ENCODE measurements at places on chromosomes 11 and 22.

GRCh38 chr11:64260147-64260708 lies 8.9 kb downstream of the PLCB3 start:
- DNase-seq = no peak

- DNase-seq = no peak
Observed at GRCh38 chr22:42720263-42721044, at the start of gene A4GALT. TSS of gene A4GALT (minus strand) at chr22:42720870. CDS start at chr22:42693951, 26,919 bp downstream.

DNA sequence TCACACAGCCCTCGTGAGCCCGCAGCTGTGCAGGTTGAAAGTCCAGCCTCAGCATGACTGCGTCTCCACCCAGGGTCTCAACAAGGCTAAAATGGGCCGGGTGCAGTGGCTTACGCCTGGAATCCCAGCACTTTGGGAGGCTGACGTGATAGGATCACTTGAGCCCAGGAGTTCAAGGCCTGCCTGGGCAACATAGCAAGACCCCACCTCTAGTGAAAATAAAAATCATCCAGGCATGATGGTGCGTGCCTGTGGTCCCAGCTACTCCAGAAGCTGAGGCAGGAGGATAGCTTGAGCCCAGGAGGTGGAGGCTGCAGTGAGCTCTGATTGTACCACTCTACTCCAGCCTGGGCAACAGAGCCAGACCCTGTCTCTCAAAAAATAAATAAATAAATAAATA lies 100.8 kb upstream of the PRR5 start:
- DNase-seq = no peak

GRCh38 chr11:61892085-61892370 lies 683 bp upstream of the FADS3 start:
- DNase-seq = no peak

- DNase-seq = peak; percentile 58
Observed at GRCh38 chr11:1503708-1504104, 17.1 kb upstream of the MOB2 start.

DNA sequence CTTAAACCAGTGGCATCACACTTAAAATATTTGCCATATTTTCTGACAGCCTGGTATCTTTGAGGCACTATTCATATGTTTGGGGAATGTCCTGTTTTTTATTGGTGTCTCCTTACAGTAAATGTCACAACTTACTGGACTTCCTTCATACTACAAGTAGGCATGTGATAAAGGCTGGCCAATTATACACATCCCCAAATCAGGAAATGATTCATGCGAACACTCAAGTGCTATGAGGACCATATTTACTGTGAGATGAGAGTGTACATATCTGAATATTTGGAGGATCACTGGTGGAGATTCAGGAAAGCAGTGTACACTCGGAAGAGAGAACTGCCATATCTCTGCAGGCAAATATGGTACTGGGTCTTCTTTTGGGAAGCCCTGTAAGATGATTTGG lies 913.8 kb upstream of the CHORDC1 start:
- no peak for DNase-seq

DNA sequence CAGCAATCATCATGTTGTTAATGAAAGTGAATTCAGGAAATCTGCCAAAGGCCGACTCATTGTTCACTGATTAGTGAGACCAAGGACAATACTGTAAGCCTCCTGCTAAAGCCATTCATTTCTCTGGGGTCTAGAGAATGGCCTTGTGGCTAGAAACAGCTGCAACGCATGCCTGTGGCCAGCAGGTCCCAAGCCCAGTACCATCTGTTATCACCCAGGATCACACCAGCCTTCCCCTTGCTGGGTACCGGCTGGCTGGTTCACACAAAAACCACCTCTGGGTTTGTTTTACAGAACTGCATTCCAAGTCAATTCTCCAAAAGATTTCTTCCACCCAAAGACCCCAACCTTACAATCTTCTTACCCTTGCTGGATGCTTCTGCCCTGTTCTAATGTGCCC lies 1.1 kb downstream of the PLAAT5 start:
- peak; percentile 58 for DNase-seq

Data from adrenal gland (tissue), 19 donors.